ENCODE measurements at places on chromosomes 11 and 22. TPM values are rescaled to one million over a fixed set of nuclear protein-coding genes. Genes with fewer than 3 reads are reported as not detected.

The FAT3 gene
- total RNA-seq = 0.22 TPM

The SLC25A45 gene
- 2.7 TPM for total RNA-seq

The PHLDA2 gene
- 34.2 TPM for total RNA-seq

The PKP3 gene
- total RNA-seq = 327 TPM

The C11orf42 gene
- not detected for total RNA-seq

The TIMP3 gene
- 39.1 TPM for total RNA-seq

DNA sequence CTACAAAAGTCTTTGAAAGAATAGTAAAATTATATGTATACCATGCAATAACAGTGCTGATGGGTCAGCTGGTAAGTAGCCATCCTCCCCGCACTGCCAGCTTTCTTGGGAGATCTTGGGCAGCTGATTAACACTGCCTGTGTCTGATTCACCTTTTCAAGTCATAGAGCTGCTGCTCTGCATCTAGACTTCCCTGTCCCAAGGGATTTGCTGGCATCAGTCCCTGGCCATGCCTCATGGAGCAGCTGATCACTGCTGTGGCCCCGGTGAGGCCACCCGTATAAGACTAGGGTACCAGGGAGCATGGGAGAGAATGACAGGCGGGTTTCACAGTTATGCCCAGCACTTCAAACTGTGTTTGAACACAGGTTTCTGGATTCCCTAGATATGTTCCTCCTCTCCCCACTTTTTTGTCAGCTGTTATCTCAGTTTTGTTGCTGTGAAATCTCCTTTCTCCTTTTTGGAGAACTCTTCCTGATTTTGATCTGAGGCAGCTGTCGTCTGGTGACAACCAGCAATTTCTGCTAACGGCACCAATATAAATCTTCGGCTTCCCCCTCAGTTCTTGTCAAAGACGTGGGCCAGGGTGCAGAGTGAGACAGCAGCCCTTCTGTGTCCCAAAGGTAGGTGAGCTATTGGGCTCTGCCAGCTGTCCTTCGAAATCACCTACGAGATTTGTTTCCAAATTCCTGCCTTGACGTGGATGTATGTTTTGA, 438.9 kb downstream of the NTM start:
- no peak for DNase-seq

DNA sequence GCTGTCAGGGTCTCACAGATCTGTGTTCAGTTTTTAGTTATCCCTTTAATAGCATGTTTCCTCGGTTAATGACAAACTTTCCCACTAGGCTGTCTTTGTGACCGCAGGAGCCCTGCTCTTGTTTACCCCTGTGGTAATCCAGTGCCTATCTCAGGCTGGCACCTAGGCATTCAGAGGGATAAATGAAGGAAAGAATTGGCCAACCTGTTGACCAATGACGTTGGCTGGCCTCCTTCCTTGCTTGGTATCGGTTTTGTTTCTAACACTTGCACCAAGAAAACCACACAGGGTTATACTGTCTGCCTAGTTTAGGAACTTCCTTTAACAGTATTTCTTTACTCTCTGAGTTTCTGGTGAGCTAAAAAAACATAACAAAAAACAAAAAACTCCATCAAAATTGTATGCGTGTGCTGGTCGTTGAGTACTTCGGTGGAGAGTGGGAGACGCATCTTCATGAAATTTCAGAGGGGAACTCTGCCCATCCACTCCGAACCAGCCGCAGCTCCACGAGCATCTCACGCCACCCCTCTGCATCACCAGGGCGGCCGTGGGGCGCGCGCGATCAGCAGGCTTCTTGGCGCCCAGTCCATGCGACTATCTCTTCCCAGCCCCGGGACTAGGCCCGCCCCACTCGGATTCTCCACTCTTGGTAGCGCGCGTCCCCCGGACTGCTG, 563 bp upstream of the ENDOD1 start:
- DNase-seq = no peak

GRCh38 chr22:44365191-44365590, 52.4 kb upstream of the SHISAL1 start:
- no peak for DNase-seq

DNA sequence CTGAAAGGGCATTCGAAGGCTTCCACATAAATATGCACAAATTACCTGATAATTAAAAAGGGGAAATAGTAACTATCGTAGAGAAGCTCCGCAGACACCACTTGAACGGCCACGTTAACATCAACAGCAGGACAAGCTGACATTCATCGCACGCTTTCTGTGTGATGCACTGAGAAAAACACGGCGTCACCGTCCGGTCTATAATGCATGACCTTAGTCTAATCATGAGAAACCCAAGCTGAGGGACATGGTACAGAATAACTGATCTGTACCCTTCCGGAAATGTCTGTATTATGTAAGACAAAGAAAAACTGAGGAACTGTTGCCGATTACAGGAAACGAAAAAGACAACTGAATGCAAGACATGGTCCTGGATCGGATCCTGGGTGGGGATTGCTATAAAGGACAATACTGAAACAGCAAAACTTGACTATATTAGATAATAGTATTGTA, 678 bp upstream of the RANGAP1 start:
- DNase-seq = no peak

GRCh38 chr22:37267135-37267587, 15.1 kb upstream of the CYTH4 start:
- DNase-seq = no peak

- DNase-seq = no peak
Measured at GRCh38 chr11:134511255-134511654, 99.2 kb upstream of the B3GAT1 start.

DNA sequence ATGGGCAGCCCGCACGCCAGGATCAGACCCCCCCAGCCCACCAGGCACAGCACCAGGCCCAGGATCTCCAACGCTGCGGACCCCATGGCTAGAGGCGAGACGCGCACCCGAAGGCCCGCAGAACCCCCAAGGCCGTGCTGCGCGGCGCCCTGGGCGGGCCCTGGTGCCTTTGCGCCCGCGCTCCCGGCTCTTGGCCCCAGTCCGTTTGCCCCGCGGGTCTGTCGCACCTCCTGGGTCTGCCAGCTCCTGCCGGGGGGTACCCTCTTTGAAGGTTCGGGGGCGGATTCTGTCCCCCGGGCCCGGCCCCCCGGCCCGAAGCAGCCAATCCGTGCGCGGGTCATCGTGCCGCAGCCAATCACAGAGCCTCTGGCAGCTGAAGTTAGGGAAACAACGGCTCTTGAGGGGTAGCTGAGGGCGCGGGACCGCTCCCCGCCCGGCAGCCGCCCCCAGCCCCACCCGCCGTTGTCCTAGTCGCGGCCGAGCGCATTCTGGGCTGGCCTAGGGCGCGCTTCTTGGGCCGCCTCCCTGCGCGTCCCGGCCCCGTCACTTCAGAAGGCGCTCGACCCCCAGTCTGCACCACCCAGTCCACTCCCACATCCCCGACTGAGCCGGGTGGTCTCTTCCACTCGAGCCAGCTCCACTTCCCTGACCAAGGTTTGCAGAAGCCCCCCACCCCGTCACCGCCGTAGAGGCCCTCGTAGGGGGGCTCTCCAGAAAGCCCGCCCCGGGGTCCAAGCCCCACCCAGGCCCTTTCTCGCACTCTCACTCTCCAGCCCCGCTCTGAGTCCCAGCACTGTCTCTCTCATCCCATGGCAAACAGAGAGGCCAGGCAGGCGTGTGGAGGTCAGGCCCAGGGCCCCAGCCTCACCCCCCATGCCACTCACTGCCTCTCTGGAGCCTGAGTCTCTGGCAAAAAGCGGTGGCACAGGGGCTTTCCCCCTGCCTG, at the start of gene CLDN5:
Gene CLDN5, minus strand, starts transcription at position 241 of the 946 bp plus-strand sequence. Its CDS starts 155 bp downstream, at position 86.
- no peak for DNase-seq

DNA sequence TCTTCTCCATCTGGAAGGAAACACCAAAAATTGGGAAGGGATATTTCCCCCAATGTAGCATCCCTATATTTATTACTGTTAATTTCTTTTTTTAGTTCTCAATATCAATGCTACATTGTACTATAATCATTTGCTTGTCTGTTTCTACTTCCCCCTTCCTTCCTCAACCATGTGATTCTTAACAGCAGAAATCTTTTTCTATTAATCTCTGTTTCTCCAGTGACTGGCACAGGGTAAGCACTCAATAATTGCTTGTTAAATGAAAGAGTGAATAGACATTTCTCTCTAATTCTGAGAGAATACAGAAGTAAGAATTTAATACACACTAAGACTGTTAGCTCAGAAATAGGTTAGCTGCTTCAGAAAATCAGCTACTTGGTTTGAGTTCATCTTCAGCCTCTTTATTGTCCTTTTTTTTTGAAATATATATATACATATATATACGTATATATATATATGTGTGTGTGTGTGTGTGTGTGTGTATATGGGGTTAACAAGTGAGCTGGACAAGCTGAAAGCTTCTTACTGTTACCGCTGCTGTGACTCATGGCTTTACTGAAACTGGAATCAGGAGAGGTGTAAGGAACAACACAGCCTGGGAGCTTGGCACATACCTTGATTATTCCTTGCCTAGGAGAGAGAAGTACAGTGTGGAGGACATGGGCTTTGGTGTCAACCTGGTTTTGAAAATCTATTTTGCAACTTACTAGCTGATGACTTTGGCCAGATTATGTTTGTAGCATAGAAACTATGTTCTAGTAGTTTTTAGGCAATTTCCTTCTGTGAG, 26.2 kb upstream of the PDE3B start:
- no peak for DNase-seq

DNA sequence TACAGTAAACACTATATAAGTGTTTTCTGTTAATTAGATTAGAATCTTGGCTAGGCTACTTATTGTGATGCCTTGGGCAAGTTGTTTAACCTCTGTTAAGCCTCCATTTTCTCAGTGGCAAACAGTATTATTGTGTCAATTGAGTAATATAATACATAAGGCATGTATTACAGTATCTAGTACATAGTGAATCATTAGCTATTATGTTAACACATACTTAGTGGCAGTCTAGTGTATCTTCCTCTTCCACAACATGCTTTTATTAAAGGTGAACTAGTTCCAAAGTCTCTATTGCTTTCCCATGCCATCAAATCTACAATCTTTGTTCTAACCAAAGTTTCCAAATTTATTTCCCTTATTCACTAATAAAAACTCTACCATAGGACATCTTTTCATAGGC, 200.9 kb downstream of the SOX6 start:
- no peak for DNase-seq

DNA sequence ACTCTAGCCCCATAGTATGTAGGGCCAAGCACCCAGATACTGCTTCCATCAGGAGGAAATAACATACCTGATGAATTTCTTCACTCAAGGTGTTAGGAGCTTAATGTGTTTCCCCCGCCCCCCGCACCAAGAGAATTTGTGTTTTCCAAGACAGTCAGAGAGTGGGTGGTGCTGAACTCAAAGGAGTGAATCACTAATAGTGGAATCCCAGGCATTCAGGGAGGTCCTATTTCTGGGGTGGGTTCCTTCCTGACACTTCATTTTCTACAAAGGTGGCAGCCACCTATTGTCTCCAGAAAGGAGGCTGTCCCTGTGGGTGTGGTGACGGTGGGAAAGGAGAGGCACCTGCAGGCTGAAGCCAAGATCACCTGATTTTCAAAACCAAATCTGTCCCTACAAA, 50.8 kb upstream of the ELF5 start:
- DNase-seq = no peak

DNA sequence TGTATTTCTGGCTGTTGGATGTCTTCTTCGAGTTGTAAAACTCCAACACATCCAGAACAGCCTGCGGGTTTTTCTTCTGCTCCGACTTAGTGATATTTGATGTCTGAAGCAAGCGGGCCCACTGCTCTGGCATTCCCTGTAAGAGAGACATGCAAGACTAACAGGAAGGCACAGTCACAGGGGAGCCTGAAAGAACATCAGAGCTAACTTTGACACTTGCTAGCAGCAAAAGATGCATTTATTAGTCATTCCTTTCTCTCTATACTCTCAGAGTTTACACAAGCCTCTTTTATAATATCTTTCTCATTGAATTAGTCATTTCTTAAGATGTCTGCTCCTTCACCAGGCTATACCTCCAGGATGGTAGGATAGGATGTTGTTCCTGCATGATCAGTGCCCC, 77.8 kb upstream of the GDPD4 start:
- DNase-seq = no peak

- DNase-seq = no peak
Measured at GRCh38 chr11:106186630-106187029, 109.2 kb downstream of the AASDHPPT start.

GRCh38 chr22:38138961-38139360, 28.5 kb upstream of the BAIAP2L2 start:
- no peak for DNase-seq

DNA sequence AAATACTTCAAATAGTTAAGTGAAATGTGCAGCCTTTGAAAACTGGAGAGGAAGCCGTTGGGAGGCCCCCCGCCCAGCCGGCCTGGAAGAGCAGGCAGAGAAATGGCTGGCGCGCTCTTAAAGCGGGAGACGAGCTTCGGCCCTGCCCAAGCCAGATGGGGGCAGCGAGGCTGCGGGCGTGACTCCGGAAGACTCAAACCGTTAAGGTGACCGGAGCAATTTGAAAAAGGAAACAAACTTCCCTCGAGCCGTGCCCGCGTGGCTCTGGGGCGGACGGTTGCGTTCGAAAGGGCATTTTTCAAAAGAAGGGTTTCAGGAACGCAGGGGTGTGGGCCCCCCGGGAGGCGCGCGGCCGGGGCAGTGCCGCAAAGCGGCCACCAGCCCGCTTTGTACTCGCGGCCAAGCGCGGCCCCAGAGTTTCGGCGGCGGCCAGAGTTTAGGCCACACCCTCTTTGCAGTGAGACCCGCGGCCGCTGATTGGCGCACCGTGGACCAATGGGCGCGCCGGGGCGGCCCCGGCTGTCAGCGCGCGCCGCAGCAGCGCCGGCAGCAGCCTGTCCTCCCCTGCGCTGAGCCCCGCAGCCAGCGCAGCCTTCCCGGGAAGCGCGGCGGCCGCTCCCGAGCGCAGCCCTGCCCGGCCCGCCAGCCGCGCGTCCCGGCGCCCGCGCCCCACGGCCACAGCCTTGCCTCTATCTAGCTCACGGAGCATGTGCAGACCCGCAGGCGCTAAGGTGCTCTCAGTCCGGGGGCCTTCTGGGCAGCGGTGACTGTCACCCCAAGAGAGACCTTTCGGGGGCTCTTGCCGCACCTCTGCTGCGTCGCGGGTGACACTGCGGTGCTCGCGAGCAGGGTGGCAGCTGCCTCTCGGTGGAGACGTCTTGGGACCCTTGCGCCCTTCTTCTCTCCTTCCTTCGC, at the start of gene NAV2:
Gene NAV2, plus strand, starts transcription at position 557 of the 915 bp plus-strand sequence. CDS start 859 bp downstream, outside the sequence.
- peak; percentile 44 for DNase-seq

- DNase-seq = no peak
Measured at GRCh38 chr22:49550766-49551362, 276.8 kb downstream of the BRD1 start.

DNA sequence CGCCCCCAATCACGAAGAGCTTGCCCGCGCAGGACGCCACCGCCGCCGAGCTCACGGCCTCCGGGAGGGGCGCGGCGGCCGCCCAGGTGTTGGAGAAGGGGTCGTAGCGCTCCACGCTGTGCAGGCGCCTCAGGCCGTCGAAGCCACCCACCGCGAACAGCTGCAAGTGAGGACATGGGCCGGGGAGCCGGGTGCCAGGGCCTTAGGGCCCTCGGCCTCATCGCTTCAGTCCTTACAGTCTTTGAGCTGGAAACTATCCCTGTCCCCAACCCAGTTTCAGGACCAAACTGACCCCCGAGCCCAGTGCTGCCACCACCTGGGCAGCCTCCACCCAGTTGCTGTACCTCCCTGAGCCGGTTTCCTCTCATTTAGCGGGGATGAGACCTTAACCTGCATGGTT, 7.6 kb downstream of the KLHL35 start:
- no peak for DNase-seq

Data from esophagus squamous epithelium (tissue), 5 donors.